Esophagus mucosa (tissue), 1 donor: ENCODE measurements at places on chromosomes 4 and X. TPM values are rescaled to one million over a fixed set of nuclear protein-coding genes. Genes with fewer than 3 reads are reported as not detected.

GRCh38 chr4:184416913-184417734 is 57.2 kb downstream of the IRF2 start:
- ATAC-seq = peak; percentile 9

DNA sequence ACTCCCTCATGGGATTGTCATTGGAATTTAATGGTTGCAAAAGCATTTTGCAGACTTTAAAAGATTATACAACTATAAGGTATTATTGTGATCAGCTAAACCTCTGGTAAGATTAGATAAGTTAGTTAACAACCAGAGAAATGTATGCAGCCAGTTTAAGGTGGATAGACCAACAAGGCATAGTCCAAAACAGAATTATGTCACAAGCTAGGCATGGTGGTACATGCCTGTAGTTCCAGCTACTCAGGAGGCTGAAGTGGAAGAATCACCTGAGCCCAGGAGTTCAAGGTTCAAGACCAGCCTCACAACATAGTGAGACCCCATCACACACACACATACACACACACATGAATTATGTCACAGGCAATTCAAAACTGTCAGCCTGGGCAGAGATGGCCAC is 54.7 kb upstream of the KLHL13 start:
- no peak for ATAC-seq

DNA sequence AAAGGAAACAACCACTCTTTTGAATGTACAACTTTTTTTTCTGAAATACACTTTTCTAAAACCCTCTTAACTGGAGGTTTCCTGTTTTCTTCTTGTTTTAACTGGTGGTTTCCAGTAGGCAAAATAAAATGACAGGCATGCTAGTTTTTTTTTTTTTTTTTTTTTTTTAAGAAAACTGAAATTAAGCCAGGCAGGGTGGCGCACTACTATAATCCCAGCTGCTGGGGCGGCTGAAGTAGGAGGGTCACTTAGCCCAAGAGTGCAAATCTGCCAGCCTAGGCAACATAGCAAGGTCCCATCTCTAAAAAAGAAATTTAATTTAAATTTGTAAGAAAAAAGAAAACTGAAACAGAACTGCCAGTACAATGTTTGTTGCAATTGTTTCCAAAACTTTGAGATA is 44.0 kb downstream of the TMEM144 start:
- no peak for ATAC-seq

The KIT gene
- 5.0 TPM for total RNA-seq

- no peak for ATAC-seq
These were observed 22.9 kb downstream of the SLITRK2 start for GRCh38 chrX:145840531-145840930.

DNA sequence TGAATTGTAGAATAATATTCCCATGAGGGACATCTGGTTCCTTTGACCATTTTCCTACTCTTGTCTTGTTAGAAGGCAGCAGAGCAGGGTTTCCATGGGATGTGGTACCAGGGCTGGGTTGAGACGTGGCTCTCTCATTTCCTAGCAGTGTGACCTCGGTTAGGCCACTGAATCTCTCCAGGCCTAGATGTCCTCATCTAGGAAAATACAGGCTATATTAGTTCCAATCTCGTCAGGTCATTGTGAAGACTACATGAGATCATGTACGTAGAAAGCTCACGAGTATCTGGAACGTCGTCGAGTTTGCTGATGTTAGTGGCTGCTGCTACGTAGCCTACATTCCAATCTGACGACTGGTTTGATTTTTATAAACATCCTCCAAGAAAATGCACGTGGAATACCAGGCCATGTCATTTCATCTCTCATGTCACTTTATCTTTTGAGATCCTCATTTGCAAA is 278.2 kb upstream of the GATB start:
- ATAC-seq = no peak

- no peak for ATAC-seq
These were observed 473.8 kb downstream of the SPRY1 start for GRCh38 chr4:123870216-123870876.

GRCh38 chr4:113809311-113809710 is 47.8 kb upstream of the CAMK2D start:
- no peak for ATAC-seq

GRCh38 chr4:147863111-147863747 is 131.3 kb downstream of the ARHGAP10 start:
- no peak for ATAC-seq

GRCh38 chrX:28099166-28099565 is 117.9 kb upstream of the DCAF8L1 start:
- ATAC-seq = no peak

GRCh38 chr4:47473141-47473750 is 9.7 kb upstream of the COMMD8 start:
- ATAC-seq = no peak

GRCh38 chr4:106369456-106370060 is 980 bp upstream of the GIMD1 start:
- ATAC-seq = peak; percentile 46
